NT2/D1 (cell line): ENCODE measurements at places on chromosomes 5 and 9.
A peak's percentile ranks its signal among the peaks of the same experiment; 100 is the strongest.

DNA sequence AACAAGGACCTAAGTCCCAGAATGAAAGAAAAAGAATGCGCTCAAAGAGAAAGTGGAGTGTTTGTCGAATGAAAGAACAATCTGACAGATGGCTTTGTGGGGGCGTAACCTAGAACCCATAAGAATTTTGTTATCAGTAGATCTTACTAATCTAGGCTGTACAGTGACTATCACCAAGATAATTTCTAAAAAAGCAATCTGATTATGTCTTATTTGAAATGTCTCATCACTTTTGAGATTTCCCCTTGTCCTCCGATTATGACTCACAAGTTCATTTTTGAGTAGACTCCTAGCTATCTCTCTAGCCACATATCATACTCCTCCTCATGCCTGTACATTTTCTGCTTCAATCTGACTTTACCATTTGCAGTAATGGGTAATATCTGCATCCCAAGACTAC lies 135.6 kb upstream of the SMARCA2 start:
- DNase-seq = no peak

DNA sequence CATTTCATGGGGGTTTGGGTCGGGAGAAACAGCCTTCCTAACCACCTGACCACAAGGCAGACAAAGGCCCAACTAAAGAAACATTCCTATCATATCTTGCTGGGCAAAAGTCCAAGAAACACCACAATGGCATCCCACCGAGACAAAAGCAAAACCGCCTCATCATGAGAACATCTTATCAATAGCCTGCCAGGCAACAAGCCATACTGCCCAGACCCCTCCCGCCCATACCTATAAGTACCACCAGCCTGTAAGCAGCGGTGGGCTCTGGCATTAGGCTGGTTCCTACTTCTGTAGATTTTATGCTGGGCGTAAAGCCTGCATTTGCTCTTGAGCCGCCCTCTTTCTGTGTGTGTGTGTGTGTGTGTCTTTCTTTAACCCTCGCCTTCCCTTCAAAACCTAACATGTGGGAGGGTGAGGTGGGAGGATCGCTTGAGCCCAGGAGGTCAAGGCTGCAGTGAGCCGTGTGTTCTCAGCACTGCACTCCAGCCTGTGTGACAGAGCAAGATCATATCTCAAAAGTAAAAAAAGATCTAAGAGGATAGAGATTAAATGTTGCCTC lies 56.9 kb downstream of the PDE6A start:
- DNase-seq = no peak

- no peak for DNase-seq
Observed at GRCh38 chr9:114494776-114495569, 10.3 kb downstream of the WHRN start.

DNA sequence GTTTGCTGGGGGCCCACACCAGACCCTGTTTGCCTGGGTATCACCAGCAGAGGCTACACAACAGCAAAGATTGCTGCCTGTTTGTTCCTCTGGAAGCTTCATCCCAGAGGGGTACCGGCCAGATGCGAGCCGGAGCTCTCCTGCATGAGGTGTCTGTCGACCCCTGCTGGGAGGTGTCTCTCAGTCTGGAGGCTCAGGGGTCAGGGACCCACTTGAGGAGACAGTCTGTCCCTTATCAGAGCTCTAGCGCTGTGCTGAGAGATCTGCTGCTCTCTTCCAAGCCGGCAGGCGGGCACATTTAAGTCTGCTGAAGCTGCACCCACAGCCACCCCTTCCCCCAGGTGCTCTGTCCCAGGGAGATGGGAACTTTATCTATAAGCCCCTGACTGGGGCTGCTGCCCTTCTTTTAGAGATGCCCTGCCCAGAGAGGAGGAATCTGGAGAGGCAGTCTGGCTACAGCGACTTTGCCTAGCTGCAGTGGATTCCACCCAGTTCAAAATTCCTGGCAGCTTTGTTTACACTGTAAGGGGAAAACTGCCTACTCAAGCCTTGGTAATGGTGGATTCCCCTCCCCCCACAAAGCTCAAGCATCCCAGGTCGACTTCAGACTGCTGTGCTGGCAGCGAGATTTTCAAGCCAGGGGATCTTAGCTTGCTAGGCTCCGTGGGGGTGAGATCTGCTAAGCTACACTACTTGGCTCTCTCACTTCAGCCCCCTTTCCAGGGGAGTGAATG lies 206.0 kb upstream of the TLX3 start:
- DNase-seq = peak; percentile 63

DNA sequence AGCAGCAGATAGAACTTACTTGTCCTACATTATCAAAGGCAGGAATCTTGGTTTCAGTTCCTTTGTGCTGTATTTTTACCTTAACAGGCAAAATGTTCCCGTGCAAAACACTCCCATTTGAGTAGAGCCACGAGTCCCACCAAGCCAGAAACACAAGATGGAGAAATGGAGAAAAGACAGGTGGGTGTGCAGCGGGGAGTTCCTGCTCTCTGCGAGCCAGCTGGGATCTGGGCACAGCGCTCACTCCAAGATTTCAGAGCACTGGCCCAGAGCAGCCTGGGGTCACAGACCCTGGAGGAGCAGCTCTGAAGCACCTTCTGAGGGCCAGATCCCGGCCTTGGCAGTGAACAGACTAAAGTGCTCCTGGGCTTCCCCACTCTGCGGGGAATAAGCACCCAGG lies 2.9 kb downstream of the UCK1 start:
- DNase-seq = no peak

DNA sequence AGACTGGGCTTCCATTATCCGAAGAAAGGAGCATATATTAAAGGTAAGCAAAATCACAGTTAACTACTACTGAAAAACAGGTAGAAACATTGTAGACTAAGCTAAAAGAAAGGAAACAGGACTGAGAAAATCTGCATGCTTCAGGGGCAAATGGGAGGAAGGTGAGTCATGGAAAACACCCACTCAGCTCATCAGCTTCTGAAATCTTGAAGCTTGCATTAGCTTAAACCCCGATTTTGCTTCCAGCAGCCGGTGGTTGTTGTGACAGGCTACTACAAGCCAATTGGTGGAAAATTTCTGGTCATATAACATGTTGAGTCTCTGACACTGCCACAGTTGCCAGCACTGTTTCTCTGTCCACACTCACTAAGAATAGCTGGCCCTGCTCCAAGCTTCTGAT lies 179.6 kb upstream of the PUM3 start:
- DNase-seq = no peak

GRCh38 chr5:142946547-142947426 lies 176.6 kb downstream of the ARHGAP26 start:
- DNase-seq = no peak

DNA sequence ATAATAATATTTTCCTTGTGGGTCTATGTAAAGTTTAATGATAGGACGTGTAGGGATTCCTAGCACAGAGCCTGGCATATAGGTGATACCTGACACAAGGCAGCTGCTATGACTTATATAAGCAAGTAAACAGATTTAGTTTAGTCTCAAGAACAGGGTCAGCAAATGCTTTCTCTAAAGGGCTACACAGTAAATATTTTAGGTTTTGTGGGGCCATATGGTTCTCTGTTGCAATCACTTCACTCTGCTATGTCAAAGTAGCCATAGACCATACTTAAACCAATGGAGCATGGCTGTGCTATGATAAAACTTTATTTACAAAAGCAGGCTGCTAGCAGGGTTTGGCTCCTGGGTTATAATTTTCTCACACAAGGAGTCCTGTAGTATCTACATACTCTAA lies 204.8 kb upstream of the KLF4 start:
- DNase-seq = no peak

DNA sequence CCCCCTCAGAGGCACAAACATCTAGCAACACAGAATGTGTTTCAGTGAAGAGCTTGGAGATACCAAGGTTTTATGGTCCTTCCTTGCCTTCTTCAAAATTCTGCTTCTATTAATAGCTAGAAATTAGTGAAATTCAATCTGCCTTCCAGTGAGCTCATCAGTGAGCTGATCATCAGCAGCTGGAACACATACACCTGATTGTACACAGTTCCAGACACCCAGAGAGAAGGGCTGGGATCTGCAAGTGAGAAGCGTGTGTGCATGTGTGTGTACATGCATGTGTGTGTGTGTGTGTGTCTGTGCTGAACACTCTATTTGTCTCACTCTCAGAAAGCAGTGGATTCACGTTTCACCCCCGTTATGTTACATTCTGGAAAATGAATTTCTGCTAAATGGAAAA lies 28.5 kb downstream of the CFAP90 start:
- DNase-seq = no peak

DNA sequence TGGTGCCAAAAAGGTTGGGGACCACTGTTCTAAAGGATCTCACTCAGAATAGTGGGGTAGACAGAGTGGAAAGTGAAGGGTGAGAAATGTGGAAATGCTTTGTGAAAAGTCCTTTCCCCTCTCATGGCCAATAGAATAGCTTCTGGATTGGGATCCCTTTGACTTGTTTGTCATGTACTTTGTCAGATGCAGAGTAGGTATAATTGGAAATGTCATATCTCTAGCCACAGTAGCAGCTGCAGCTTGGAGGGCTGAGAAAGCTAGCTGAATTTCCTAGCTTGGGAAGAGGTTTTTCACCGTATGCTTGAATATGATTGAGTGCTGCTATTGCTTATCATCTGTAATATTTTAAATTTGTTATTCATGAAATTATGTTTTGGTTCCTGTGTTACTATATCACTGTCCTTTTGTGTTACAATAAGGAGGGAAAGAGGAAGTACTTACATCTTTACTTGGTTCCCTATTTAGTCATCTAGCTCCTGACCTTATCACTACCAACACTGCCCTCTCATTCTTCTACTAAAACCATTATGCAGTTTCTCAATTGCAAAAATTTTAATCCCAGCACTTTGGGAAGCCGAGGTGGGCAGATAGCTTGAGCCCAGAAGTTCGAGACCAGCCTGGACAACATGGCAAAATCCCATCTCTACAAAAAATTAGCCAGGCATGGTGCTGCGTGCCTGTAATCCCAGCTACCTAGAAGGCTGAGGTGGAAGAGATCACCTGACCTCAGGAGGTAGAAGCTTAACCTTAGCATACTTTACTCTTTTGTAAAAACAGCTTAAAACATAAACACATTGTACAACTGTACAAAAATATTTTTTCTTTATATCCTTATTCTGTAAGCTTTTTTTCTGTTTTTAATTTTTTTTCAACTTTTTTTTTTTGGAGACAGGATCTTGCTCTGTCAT lies 12.4 kb downstream of the SLC30A5 start:
- DNase-seq = no peak

- DNase-seq = no peak
Observed at GRCh38 chr5:81728301-81728700, 22.6 kb downstream of the SSBP2 start.

DNA sequence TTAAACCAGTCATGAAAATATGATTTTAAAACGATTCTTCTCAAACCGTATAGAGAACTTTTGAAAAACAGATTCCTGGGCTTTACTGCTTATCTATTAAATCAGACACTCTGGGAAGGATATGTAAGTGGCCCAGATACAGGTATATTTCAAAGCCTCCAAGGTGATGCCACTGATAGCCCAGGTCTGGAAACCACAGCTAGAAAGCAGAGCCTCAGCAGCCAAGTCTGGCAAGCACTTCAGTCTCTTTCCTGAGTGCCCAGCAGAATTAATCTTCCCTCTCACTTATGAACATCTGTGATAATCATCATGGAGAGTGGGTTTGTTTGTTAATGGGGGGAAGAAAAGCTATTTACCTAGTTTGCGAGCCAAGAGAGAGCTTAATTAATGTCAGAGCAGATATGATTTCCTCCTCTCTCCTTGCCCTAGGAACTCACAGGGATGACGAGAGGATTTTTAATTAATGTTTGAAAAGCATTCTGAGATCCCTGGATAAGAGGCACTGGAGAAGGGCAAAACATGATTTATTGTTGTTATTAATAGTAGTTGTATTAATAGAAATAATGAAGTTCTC lies 368.4 kb downstream of the TLE1 start:
- no peak for DNase-seq

GRCh38 chr5:159782995-159783300 lies 133.3 kb upstream of the ADRA1B start:
- no peak for DNase-seq

DNA sequence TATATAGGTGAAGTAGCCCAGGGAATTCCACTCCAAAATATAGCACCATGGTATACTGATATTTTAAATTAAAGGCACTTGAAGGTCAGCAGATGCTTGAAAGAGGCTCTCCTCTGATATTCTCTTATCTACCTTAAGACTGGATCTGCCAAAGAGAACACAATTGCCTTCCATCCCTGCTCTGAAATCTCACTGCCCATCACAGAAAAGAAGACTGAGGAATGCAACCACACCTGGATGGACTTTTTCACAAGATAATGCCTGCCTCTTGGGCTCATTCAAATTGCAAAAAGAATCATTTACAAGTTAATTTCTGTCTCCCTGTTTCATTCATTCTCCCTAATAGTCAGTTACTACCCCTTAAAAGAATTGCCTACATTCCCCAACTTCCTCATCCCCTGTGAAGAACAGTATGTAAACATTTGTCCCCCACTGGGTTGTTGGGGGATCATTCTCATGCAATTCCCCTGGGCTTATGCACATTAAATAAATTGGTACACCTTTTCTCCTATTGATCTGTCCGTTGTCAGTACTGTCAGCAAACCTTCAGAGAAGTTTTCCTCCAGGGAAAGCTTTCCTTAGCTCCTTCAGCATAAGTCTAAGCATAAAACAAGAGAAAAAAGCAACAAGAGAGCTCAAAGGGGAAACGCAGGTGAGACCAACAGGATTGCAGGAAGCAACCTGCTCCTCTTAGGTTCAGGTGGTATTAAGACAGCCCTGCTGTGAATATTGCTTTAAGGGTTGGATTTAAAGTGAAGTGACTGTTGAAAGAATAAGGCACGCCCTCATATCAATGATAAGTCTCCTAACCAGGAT lies 171.4 kb upstream of the SLC30A5 start:
- DNase-seq = peak; percentile 51

DNA sequence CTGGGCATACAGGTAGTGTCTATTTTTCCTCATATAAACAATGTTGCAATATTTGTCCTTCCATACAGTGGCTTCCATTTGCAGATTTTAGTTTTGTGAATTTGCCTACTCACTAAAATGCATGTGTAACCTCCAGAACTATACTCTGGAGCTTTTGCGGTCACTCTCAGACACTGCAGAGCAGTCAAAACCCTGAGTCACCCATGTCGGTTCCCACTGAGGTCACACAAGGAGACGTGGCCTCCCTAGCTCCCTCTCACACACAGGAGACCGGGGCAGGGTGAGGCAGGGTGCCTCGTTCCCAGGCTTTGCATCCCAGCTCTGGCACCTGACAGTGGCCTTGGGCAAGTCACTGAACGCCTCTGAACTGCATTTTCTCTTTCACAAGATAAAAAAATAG lies 55.5 kb upstream of the ZNF354A start:
- no peak for DNase-seq

DNA sequence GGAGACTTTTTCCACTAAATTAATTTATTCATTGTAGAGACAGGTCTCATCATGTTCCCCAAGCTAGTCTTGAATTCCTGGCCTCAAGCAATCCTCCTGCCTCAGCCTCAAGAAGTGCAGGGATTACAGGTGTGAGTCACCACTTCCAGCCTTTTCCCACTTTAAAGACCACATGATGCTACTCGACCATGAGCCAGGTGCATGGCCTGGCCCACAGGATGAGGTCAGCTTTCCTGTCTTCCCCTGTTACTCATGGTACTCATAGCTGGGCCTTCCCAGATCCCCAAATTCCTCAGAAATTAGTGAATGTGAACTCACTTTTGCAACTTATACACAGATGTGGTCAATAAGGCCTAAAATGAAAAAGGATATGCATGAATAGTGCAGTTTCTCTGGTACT lies 395.9 kb downstream of the SEMA5A start:
- DNase-seq = no peak

GRCh38 chr9:98929895-98930341 lies 13.8 kb upstream of the COL15A1 start:
- no peak for DNase-seq
